ENCODE measurements at places on chromosomes 3 and 15.

DNA sequence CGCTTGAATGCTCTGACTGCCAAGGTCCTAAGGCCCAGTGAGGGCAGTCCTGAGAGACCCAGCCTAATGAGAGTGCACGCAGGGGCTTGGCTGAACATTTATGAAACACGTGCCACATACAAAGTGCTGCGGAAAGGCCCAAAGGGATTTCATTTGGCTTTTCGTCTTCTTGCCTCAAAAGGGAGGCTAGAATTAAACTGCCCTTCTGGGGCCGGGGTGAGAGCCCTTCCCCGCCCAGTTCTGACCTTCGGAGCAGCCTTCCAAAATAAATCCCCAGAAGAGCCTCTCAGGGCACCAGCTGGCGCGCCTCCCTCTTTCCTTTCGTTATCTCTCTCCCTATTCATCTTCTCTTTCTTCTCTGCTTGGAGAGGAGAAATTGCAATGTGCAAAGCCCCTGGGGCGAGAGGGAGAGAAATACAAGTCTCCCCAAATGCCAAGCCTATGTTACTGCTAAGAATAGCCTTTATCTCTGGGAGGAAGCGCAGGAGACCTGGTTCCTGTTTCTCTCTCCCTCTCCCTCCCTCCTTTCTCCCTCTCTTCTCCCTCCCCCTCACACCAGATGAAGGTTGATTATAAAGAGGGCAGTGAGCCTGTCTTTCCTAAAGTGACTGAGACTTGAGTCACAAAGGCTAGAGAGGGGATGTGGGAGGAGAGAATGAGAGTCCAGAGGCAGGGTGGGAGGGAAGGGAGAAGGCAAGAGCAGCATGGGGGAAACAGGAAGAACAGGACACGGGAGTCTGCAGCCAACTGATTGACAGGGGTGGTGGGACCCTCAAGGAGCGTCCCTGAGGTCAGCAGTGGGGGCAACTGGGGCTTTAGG is 36.7 kb upstream of the NDUFB4 start:
- peak; percentile 79 for DNase-seq

DNA sequence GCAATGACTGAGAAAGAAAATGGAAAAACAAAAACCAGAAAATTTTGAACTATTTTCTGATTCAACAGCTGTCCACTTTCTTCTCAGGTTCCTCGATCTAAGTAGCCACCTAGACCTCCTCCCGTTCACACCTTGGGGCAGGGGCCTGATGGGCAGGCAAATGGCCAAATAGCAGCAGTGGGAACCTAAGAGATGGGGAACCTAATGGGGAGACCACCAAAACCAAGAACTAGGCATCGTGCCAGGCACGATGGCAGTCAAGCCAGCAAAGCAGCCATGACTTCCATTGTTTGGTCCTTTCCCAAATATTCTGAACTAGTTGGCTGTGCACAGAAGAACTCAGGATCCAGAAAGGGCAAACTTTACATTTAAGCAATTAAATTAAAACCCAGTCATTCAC is 57.1 kb downstream of the CAPN7 start:
- DNase-seq, result no peak

- no peak for DNase-seq
Measured at GRCh38 chr3:56862352-56863062, 60.8 kb upstream of the ARHGEF3 start.

DNA sequence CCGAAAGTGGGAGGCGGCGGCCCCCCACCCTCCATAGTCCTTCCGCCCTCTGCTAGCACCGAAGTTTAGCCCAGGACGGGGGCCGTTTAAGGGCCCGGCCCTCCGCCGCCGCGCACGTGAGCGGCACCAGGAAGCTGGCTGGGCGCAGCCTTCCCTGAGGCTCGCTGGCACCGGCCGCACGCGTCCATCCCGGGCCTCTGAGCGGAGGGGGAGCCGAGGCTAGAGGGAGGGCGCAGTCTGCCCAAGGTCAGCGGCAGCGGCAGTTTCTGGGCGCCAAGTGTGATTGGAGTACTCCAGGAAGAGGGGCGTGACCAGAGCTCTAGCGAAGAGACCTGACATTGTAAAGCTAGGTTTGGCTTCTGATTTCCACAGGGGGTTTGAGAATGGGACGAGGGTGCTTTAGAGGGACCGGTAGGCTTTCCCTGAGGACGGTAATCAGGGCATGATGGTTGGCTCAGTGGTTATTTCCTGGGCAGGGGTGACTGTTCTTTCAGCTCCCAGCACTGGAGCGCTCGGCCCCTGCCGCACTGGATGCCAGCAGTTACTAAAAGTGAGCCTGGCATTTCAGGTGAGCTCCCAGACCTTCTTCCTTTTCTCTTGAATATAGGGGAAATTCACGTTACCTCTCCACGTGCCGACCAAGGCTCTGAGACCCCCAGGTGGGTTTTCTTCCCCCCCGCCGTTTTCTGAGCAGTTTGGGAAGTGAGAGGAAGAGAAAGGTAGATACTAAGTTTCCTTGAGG is 853 bp downstream of the TEX264 start:
- peak; percentile 87 for DNase-seq

GRCh38 chr3:160134454-160134853 is 90.8 kb upstream of the C3orf80 start:
- no peak for DNase-seq

DNA sequence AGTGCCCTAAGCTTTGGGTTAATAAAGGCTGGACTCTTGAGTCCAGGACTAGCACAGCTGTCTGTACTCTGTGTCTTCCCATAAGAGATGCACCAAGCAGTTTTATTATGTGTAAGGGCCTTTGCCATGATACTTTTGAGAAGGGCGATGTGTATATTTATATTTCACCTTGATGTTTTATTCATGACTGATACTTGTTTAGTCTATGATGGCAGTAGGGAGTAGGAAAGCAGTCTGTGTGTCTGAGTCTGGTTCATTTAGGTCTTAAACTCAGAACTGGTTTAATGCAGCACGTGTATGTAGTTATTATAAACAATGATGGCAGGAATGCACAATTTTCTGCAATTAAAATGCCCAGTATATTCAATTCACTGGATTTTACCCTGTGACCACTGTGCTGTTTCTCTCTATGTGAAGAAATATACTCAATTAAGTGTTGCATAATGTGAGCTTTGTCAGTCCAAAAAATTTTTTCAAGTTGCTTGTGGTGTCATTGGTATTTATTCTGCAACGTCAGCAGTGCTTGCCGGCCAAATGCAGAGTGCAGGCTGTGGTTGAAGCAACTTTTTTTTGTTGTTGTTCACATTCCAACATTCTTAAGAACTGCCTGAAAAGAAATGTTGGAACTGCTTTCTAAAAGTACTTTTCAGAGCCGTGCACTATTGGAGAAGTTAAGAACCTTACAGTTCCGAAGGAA is 423.7 kb upstream of the SEMA6D start:
- DNase-seq, result no peak

- DNase-seq, result peak; percentile 33
Measured at GRCh38 chr3:39052583-39052982, 767 bp downstream of the WDR48 start.

Data from AML-193 (cell line).